Chondrocyte (in vitro differentiated cells): ENCODE measurements at places on chromosomes 5 and 9.

DNA sequence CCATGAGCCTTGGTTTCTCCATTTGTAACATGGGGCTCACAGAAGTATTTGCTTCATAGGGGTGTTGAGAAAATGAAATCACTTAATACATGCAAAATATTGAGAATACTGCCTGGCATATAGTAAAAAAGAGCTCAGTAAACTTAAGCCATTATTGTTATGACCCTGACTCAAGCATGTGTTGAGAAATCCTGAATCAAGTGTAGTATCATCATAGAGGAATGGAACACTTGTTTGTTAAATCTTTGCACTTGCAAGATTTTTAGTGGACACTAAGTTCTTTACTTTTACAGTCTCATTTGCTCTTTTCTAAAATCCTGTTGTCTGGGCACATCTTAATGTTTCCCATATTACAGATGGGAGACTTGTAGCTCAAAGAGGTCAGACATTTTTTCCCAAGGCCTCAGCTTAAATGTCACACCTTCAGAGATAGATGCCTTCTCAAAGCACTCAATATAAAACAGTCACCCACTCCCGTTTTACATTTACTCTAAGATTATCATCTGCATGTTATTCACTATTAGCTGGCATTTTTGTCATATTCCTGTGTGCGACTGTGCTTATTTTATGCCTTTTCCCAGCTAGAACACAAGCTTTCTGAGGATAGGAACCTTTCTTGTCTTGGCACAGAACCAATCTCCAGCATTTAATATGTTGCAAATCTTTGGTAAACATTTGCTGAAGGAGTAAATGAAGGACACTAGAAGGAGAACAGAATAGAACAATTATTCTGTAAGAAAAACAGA is 250.0 kb upstream of the TNC start:
- no peak for DNase-seq

DNA sequence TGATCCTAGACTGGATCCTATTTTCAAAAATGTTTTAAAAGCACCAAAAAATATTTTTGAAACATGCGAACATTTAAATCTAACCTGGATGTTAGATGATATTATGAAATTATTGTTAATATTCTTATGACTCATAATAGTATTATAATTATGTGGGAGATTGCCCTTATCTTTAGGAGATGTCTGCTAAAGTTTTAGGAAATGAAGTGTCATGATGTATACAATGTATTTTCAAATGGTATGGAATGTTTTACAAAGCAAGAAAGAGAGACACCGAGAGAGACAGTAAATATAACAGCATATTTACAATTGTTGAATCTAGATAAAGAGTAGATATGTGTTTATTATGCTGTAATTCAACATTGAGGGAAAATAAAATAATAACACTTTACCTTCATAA is 455.9 kb downstream of the ACTL7B start:
- DNase-seq = no peak

- no peak for DNase-seq
These were observed 4.7 kb downstream of the SPOUT1 start for GRCh38 chr9:128824911-128825310.

GRCh38 chr5:19235101-19235584 is 752.9 kb downstream of the CDH18 start:
- DNase-seq = no peak

GRCh38 chr5:78213799-78214198 is 80.7 kb downstream of the AP3B1 start:
- no peak for DNase-seq

- DNase-seq = peak; percentile 71
These were observed 11.5 kb downstream of the SLC6A19 start for GRCh38 chr5:1212881-1213280.

GRCh38 chr5:74285675-74286280 is 354.8 kb downstream of the ENC1 start:
- DNase-seq = no peak

DNA sequence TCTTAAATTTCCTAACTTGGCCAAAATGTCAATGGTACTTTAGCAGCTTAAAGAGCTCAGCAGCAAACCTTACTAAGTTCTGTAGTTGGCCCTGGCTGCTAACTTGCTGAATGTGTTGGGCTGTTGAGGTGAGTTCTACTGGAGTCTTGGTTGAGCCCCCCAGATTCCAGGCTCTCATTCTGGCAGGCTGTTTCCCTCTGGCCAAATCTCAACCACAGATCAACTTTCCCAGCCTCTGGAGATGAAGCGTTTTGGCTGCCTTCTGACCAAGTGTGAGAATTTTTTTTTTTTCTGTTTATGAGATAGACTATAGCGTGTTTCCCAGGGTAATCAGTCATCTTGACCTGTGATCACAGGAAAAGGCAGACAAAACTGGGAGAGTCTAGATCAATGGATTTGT is 343.7 kb downstream of the EBF1 start:
- DNase-seq = no peak

DNA sequence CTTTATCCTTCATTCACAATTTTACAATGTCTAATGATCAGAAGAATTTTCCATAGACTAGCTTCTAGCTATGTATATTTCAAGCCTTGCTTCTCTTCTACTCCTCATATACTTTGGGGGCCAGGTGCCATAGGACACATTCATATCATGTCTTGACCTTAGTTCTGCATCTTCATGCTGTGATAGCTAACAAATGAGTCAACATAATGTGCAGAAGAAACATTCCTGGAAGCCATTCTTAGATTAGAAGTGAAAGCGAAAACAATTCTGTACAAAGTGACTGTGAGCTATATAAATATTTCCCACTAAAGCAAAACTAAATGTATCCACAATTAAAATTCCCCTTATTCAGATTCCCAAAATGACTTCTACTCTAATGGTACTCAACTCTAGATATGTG is 320.2 kb upstream of the NREP start:
- no peak for DNase-seq

DNA sequence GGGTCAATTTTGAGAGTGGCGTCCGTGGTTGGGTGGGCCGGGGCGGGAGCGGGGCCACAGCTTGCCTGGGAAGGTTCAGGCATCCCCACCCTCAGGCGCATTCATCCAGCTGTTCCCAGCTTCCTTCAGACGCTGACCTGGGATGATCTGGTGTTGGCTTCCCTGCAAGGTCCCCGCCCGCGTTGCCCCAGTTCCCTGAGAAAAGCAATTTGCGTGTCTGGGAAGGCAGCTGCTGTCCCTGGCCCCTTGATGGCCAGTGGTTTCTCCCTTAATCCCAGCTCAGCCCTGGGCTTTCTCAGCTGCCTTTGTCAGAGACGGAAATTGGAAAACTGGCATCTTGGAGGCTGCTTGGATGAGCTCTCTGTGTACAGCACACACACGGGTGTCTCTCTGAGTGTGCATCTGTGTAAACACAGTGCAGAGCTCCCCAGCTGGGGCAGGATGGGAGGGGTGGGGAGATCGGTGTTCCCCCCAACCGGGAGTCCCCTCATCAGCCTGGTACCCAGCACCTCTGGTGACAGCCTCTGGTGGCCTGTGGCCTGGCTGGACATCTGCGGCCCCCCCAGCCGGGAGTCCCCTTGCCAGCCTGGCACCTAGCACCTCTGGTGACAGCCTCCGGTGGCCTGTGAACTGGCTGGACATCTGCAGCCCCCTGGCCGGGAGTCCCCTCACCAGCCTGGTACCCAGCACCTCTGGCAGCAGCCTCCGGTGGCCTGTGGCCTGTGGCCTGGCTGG is 94.0 kb downstream of the COL5A1 start:
- no peak for DNase-seq

GRCh38 chr5:73288803-73289720 is 116.1 kb downstream of the TMEM174 start:
- no peak for DNase-seq

DNA sequence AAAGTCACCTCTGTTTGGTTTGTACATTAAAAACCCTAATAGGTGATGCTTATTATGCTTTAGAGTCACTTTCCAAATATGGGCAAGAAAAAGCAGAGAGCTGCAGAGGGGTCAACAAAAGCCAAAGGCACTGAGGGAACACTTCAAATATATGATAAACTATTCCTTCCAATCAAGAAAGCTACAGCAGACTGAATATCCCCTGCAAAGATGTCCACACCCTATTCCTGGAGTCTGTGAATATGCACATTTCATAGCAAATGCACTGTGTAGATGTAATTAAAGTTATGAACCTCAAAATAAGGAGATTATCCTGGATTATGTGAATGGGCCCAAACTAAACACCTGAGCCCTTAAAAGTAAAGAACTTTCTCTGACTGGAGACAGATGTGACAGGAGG is 74.3 kb downstream of the ABCA1 start:
- DNase-seq = no peak
